SK-N-SH (cell line): ENCODE measurements at places on chromosomes 16 and 17. TPM values are rescaled to one million over a fixed set of nuclear protein-coding genes. Genes with fewer than 3 reads are reported as not detected.
A peak's percentile ranks its signal among the peaks of the same experiment; 100 is the strongest.

DNA sequence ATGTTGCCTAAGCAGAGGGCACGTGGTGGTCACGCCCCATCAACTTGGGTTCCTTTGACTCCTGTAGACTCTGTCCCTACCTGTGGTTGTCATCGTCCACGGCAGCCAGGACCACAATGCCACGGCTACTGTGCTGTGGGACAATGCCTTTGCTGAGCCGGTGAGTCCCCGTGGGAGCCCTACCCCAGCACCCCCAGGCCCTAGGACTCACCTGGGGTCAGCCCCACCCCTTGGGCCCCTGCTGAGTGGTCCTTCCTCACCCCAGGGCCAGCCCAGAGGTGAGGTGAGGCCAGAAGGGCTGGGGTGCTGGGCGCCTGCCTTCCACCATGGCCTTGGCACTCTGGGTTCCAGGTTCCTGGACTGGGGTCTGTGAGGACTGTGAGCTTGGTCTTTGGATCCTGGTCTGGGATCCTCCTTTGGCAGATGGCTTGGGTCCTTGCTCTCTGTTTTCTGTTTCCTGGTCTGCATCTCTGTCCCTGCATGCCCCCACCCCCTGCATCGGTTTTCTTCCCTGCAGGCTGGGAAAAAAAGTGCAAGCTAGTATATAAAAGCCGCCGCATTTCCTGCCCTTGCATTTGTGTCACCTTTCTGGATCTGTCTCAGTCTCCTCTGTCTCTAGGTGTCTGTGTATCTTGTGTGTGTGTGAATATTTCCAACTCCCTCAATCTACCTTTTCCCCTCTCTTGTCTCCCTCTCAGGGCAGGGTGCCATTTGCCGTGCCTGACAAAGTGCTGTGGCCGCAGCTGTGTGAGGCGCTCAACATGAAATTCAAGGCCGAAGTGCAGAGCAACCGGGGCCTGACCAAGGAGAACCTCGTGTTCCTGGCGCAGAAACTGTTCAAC is 17.5 kb downstream of the STAT5A start:
- DNase-seq: no peak

- no peak for DNase-seq
These were observed 42.7 kb downstream of the GNAO1 start for GRCh38 chr16:56233795-56234566.

GRCh38 chr17:31374094-31374447 is 17.4 kb upstream of the RAB11FIP4 start:
- DNase-seq: no peak

GRCh38 chr17:72515291-72516065 is 394.7 kb downstream of the SOX9 start:
- peak; percentile 42 for DNase-seq

- no peak for DNase-seq
These were observed 2.7 kb downstream of the C16orf87 start for GRCh38 chr16:46828292-46828691.

DNA sequence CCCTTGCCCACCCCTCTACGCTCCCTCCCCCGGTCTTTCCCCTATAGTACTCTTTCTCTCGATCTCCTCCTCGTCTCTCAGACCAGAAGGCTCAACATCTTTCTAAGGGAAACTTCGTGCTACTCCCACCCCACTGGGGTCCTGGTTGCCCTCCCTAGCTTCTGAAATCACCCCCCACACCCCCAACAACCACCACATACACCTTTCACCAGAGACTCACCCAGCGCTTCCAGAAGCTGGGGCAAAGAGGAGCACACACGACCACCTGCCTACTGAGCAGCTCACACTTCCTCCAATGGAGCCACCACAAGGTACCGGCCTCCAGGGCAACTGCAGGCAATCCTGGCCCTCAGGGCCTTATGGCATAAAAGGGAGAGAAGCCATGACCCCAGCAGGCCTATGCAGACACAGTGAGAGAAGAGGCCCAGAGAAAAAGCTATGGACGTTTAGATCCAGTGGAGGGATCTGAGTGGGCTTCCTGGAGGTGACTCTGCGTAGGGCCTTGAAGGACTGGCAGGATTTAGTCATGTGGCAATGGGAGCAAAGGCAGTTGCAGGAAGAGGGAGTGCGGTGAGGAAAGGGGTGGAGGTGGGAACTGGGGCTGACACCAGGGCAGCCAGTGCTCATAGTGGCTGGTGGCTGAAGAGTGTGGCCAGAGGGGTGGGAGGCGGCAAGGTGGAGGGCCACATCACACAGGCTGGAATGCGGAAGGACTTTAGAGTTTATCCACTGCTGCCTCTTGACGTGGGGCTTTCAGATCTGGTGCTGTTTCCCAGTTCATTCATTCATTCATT is 12.1 kb upstream of the TMEM92 start:
- DNase-seq: no peak

- DNase-seq: no peak
These were observed 271.6 kb downstream of the C16orf95 start for GRCh38 chr16:87045466-87046216.

DNA sequence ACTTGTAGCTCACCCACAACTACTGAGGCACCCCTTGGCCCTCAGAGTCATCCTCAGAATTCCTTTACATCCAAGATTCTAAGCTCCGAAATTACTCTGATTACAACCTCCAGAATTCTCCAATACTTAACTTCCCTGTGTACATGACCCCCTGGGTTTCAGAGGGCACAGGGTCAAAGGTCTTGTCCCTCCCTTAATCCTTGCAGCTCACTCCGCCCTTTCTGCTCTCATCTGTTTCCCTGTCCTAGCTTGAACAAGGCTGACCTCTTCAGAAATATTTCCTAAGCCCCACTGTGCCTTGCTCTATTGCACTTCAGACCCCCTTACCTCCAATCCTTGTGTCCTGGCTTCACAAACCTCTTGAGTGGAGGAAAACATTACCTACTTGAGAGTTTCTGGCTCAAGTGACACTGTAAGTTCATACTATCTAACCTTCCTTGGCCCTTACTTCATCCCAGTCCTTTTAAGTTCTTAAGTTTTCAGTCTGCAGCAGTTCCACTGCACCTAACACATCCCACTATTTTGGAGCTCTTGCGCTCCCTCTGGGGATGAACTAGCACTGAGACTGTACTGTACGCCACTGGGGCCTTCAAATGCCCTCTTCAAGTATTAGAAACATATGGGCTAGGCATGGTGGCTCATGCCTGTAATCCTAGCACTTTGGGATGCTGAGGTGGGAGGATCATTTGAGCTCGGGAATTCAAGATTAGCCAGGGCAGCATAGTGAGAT is 6.2 kb downstream of the N4BP1 start:
- no peak for DNase-seq

DNA sequence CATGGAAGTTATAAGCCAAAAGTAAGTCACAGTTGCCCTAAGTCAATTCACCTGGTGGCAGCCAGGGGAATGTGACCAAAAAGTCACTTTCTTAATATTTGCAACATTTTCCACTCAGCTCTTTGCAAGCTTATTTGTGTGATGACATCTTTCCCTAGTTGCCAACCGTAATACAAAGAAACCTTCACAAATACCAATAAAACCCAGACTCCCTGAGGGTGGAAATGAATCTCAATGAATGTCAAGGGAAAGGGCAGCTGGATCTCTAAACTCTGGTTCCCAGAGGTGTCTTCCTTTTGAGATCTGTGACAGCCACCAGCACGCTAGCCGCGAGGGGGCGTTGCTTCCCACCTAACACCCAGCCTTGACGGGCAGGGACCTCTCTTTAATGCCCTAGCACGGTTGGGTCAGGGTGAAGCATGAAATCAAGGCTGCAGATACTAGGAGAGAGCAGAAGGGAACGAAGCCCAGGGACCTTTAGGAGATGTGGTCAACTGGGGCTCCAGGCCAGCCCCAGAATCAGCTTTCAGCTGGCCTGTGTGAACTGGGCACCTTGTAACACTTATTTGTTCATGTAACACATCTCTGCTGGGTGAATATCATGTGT is 82.2 kb downstream of the CMC2 start:
- DNase-seq: peak; percentile 61

KRT15 gene
- 16.9 and 17.0 TPM in 2 replicates for polyA plus RNA-seq

PRSS33 gene
- polyA plus RNA-seq: not detected in 2 replicates

PLD6 gene
- 3.7 and 4.5 TPM in 2 replicates for polyA plus RNA-seq

CDC6 gene
- 12.7 and 12.8 TPM in 2 replicates for polyA plus RNA-seq

TRAPPC1 gene
- 390 and 555 TPM in 2 replicates for polyA plus RNA-seq

OSGIN1 gene
- polyA plus RNA-seq: 4.8 and 5.2 TPM in 2 replicates

MEOX1 gene
- 0.05 TPM in 1 of 2 replicates, not detected in the other for polyA plus RNA-seq
